ENCODE measurements at places on chromosomes 12 and 14. TPM values are rescaled to one million over a fixed set of nuclear protein-coding genes. Genes with fewer than 3 reads are reported as not detected.

Gene SLC38A4
- polyA plus RNA-seq: 5.5 TPM

- H3K27ac ChIP-seq: peak overlapping the region; percentile 34
- peaks cover 33% of the 10 kb centered on the region for H3K4me1 ChIP-seq
- H3K27me3 ChIP-seq: no peaks in the 10 kb centered on the region
- H3K36me3 ChIP-seq: peaks cover 3% of the 10 kb centered on the region
- H3K4me3 ChIP-seq: no peak overlapping the region
Measured at GRCh38 chr12:53222806-53223261, 9.2 kb downstream of the RARG start.

DNA sequence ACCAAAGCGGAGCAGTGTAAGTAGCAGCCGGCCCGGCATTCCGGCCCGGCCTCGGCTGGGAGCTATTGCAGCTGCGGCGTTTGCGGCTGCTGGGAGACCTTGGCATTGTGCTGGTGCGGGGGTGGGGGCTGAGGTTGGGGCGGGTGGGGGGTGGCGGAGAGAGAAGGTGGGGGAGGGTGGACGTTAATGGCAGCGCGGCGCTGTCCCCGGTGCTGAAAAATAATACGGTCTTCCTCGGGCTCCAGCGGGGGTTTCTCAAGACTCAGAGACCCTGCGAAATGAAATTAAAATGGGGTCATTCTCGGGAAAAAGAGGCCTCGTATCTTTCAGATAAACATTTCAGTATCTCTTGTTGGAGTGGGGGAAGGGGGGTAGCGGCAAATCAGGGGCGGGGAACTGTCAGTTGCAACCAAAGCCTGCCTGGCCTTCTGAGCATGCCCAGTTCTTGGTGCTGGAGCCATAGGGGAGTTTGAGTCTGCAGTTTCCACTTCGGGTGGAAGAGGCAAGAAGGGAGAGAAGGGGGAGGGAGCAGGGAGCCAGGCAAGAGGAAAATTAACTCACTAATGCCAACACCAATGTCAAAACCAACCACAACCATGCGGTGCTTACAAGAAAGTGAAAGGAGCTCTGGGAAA, 414 bp downstream of the UNC79 start:
- H3K4me1 ChIP-seq: no peaks in the 10 kb centered on the region
- peak; percentile 0 for DNase-seq
- no peaks in the 10 kb centered on the region for H3K27me3 ChIP-seq
- H3K36me3 ChIP-seq: no peaks in the 10 kb centered on the region
- H3K4me3 ChIP-seq: no peak overlapping the region

GRCh38 chr14:28088125-28088524, 678.5 kb upstream of the FOXG1 start:
- H3K4me1 ChIP-seq: no peaks in the 10 kb centered on the region
- no peak overlapping the region for H3K27ac ChIP-seq
- no peak for DNase-seq
- no peaks in the 10 kb centered on the region for H3K27me3 ChIP-seq

DNA sequence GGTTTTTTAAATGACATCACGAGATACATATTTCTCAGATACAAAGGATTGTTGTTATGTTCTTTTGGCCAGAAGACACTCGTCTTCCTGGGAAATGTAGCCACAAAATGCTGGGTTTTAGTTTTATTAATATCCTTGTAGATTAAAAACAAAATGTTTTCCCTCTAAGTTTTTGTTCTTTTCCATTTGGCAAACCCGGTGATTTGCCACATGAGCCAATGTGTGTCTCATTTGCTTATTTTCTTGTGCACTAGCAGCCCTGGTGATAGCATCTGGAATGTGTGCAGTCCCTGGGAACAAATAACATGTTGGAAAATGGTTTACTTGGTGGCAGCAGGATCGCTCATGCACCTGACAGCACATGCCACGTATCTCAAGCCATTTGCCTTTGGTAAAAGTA, 61.0 kb downstream of the HMGA2 start:
- H3K27me3 ChIP-seq: no peaks in the 10 kb centered on the region
- peak; percentile 49 for DNase-seq
- H3K4me3 ChIP-seq: no peak overlapping the region
- H3K36me3 ChIP-seq: no peaks in the 10 kb centered on the region

Gene C12orf60
- polyA plus RNA-seq: 1.1 TPM

DNA sequence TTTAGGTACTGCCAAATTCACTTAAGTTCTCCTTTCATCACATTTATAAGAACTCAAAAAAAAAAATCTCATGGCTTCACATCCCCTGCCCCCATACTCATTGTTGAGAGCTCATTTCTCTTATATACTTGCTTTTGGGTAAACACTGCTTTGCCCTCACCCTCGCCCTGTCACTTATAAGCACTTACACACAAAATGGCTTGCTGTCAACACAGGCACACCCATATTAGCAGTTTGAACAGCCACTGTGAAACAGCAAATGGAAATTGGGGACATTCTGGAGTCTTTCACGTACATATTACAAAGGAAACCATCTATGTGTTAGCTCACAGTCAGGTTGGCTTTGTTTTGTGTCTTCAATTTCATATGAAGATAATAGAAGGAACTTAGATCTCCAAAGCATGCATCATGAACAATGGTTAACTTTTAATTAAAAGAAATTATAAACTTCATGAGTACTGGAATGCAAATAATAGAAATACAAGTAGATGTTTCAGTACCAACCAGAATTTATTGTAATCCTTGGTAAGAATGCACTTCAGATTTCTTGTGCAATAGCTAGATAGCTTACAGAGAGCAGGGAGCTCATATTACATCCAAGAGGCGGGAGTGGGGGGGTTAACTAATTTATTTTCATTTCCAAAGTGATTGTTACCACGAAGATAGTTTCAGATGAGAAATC, 272.2 kb downstream of the ALG10B start:
- no peak for DNase-seq
- H3K27me3 ChIP-seq: no peaks in the 10 kb centered on the region
- no peaks in the 10 kb centered on the region for H3K36me3 ChIP-seq
- no peaks in the 10 kb centered on the region for H3K4me1 ChIP-seq
- no peak overlapping the region for H3K4me3 ChIP-seq

Gene KRT83
- polyA plus RNA-seq: not detected

DNA sequence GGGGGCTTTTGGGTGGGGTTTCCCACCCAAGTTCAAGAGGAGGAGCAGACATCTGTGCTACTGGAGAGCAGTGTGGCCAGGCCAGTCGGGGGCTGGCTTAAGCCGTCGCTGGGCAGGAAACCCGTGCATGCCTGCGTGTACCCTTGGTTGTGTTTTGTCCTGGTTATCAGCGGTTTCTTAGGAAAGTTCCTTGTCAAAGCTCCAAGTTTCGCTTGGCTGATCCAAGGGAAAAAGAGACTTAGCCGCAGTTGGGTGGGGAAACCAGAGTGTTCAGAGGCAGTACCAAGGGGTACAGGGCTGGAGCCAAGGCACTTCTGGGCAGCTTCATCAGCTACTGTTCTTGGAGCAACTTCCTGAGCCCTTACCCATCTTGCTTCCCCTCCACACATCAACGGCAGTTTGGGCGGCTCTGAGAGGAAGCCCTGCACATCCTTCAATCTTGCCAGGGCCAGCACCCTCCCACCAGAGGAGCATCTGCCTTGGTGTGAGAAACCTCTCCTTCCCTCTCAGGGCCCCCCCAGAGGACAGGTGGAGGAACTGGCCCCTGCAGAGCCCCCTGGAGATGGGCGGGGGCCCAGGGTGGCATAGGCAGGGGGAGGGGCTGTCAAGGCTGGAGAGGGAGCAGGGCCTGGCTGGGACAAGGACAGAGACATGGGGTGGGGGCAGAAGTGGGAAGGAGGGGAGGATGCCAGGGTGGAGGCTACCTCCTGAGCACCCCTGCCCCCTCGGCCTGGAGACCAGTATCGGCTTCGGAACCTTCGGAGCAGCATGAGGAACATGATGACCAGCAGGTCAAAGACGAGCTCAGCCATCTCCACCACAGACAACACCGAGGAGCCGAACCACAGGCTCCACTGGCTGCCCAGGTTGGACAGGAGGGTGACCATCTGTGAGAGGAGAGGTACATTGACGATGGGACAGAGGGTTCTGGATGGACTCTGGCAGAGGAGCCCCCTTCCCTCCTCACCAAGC, 5.8 kb upstream of the TNFRSF1A start:
- no peak overlapping the region for H3K4me3 ChIP-seq
- no peaks in the 10 kb centered on the region for H3K36me3 ChIP-seq
- H3K4me1 ChIP-seq: peaks cover 18% of the 10 kb centered on the region
- H3K27ac ChIP-seq: no peak overlapping the region

Gene TC2N
- polyA plus RNA-seq: 0.09 TPM

Gene LHX5
- not detected for polyA plus RNA-seq

Gene KRT78
- not detected for polyA plus RNA-seq

- H3K27me3 ChIP-seq: no peaks in the 10 kb centered on the region
- no peaks in the 10 kb centered on the region for H3K4me1 ChIP-seq
- DNase-seq: no peak
- H3K4me3 ChIP-seq: no peak overlapping the region
- no peak overlapping the region for H3K27ac ChIP-seq
Measured at GRCh38 chr12:51320695-51321320, 3.2 kb downstream of the BIN2 start.

DNA sequence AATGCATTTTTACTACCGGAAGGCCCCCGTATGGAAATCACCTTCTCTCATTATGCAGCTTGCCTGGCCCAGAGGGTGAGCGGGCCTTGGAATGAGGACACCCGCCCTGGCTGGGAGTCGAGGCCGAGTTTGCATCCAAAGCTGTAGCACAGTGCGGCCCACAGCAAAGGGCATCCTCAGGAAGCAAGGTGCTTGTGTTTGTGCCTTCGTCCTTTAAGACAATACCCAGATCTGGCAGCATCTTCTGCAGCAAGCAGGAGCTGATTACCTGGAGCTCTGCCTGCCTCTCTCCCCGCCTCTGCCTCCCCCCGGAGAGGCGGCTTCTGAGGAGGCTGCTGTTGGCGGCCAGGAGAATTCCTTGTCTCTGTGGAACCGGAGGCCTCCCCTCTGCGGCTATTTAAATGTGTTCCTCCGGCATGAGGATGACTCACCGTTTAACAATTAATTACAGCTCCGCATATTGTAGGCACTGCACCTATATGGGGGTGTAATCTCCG, 145.3 kb downstream of the CACNA1C start:
- no peak overlapping the region for H3K27ac ChIP-seq
- DNase-seq: peak; percentile 91
- no peak overlapping the region for H3K4me3 ChIP-seq
- no peaks in the 10 kb centered on the region for H3K36me3 ChIP-seq
- H3K27me3 ChIP-seq: no peaks in the 10 kb centered on the region

- H3K4me3 ChIP-seq: peak overlapping the region; percentile 82
- no peaks in the 10 kb centered on the region for H3K36me3 ChIP-seq
- no peaks in the 10 kb centered on the region for H3K27me3 ChIP-seq
- DNase-seq: peak; percentile 43
- peak overlapping the region; percentile 91 for H3K27ac ChIP-seq
- peaks cover 11% of the 10 kb centered on the region for H3K4me1 ChIP-seq
Measured at GRCh38 chr14:74491956-74492775, 939 bp downstream of the NPC2 start.

DNA sequence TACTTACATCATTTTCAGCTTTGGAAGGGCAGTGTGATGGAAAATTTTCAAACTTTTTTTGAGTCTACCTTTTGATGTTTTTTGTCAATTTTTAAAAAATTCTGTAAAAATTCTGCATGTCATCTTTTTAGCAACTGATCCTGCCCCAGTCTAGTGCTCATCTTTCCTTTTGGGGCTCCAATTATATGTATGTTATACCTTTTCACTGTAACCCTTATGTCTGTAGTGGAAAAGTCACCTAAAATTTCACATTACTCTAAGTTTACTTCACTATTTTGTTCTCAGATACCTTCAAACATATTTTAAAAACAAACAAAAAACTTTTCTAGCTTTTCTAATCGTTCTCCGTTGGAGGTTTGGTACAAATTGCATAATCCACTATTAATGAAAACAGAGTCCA, 32.5 kb upstream of the MYRFL start:
- no peaks in the 10 kb centered on the region for H3K36me3 ChIP-seq
- no peaks in the 10 kb centered on the region for H3K4me1 ChIP-seq
- no peaks in the 10 kb centered on the region for H3K27me3 ChIP-seq
- no peak overlapping the region for H3K27ac ChIP-seq

- no peaks in the 10 kb centered on the region for H3K4me1 ChIP-seq
- H3K27ac ChIP-seq: no peak overlapping the region
- H3K4me3 ChIP-seq: no peak overlapping the region
- peak; percentile 32 for DNase-seq
Measured at GRCh38 chr14:35088514-35088913, 33.3 kb downstream of the PPP2R3C start.

Gene TBC1D30
- 0.24 TPM for polyA plus RNA-seq

GRCh38 chr14:100834794-100835547, 9.1 kb downstream of the MEG3 start:
- H3K27ac ChIP-seq: no peak overlapping the region
- H3K27me3 ChIP-seq: no peaks in the 10 kb centered on the region
- DNase-seq: no peak
- H3K36me3 ChIP-seq: peaks cover 21% of the 10 kb centered on the region
- no peaks in the 10 kb centered on the region for H3K4me1 ChIP-seq

DNA sequence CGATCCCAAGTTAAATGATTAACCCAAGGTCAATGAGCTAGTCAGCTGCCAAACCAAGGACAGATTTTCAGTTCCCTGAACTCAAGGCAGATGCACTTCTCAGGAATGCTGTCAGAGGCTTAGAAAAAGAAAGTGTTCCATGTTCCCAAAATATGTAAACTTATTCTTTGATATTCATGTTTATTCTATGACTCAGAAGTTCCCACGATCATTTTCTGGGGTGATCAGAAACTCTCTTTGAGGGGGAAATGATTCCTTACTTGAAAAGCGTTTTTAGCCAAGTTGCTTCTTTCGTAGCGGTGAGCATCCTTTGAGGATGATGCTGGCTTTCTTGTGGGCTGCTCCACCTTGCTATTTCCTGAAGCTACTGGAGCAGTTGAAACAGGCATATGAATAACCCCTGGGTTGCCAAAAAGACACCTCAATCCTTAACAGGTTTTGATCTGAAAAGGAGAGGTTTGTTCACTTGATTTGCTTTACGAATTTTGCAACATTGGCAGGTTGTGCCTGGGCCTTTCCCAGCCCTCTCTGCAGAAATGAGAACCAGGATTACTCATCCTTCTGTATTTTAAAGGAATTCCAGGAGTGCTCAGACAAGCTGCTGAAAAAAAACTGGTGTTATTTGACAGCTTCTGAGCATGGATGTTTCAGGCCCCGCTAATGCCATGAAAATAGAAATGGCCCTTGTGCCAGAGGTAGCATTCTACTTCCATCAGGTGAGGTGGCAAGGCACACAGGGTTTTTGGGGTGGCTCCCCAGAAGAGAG, 121.4 kb upstream of the HIF1A start:
- peaks cover 18% of the 10 kb centered on the region for H3K4me1 ChIP-seq
- H3K27me3 ChIP-seq: no peaks in the 10 kb centered on the region
- H3K36me3 ChIP-seq: no peaks in the 10 kb centered on the region

GRCh38 chr14:98370352-98370751, 901.6 kb downstream of the BCL11B start:
- H3K4me1 ChIP-seq: no peaks in the 10 kb centered on the region
- no peak overlapping the region for H3K4me3 ChIP-seq
- no peaks in the 10 kb centered on the region for H3K36me3 ChIP-seq
